ENCODE measurements at places on chromosomes 7 and 10.

- DNase-seq: no peak
Measured at GRCh38 chr10:113905756-113906155, 51.3 kb downstream of the NHLRC2 start.

- DNase-seq: no peak
Measured at GRCh38 chr10:3702056-3702546, 82.9 kb downstream of the KLF6 start.

DNA sequence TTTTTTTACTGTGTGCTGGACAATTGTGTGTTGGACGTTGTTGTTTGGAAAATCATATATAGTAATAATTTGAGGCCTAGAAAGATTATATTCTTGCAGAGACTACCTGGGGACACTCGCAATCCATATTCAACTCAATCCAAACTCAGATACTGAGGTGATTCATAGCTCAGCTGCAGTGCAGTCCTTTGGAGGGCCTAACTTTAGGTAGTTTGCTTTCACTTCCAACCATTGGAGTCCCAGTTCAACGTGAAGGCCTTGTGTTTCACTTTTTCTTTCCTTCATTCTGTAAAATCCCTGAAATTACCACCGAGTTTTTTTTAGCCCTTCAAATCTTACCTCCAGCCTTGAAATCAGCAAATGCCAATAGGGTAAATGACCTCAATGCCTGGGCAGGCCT lies 32.3 kb downstream of the ATRNL1 start:
- DNase-seq: no peak

DNA sequence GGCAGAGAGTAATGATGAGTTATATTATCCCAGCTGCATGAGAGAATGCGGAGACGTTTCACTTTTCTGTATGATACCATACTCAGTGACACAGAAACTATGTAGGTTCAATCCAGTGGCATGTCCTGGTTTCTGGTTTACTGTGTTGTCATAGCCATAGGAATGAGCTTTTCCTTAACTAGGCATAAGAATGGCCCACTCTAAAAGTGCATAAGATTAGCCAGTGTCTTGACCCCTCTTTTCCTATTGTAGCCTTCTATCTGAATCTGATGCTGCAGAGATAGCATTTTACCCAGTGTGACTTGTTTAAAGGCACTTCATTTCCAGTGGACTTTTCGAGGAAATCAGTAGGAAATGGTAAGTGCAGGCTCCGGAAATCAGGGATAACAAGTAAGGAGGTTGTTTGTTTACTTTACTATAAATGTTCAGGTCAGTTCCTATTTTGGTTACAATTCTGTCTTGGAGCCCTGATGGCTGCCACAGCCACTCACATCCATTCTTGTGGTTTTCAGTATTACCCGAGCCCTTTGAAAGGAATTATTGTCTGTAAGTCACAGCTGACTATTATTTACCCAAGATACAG lies 70.5 kb downstream of the SEMA3A start:
- no peak for DNase-seq

DNA sequence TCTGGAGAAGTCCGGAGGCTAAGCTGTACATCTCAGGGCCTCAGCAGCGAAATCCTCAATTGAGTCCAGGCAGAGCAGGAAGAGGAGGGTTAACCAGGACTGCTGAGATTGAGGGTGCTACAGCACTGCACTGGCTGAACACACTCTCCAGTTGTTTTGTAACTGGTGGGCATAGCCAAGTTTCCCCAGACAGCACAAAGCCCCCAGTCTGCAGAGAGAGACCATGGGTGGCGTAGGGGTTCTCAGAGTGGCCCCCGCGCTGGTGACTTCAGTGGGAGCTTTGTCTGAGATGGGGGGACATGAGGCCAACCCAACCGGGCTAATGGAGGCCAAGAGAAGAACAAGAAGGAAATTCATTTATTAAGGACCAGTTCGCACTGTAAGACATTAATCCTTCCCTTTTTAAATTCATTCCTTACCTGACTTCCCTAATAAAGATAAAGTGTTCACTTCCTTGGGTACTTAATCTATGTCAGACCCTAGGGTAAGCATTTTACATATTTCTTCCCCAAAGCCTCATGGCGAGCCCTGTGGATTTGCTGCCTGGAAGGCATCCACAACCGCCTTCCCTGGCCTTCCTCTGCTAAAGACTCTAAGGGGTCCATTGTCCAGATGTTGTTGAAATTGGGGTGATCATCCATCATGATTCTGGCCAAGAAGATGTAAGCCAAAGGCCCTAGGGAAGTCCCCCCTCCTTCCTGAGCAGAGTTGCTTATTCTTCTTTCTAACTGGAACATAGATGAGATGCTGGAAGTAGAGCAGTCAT lies 121.4 kb upstream of the CHST15 start:
- no peak for DNase-seq

GRCh38 chr10:120971671-120972070 lies 120.5 kb downstream of the WDR11 start:
- DNase-seq: no peak

DNA sequence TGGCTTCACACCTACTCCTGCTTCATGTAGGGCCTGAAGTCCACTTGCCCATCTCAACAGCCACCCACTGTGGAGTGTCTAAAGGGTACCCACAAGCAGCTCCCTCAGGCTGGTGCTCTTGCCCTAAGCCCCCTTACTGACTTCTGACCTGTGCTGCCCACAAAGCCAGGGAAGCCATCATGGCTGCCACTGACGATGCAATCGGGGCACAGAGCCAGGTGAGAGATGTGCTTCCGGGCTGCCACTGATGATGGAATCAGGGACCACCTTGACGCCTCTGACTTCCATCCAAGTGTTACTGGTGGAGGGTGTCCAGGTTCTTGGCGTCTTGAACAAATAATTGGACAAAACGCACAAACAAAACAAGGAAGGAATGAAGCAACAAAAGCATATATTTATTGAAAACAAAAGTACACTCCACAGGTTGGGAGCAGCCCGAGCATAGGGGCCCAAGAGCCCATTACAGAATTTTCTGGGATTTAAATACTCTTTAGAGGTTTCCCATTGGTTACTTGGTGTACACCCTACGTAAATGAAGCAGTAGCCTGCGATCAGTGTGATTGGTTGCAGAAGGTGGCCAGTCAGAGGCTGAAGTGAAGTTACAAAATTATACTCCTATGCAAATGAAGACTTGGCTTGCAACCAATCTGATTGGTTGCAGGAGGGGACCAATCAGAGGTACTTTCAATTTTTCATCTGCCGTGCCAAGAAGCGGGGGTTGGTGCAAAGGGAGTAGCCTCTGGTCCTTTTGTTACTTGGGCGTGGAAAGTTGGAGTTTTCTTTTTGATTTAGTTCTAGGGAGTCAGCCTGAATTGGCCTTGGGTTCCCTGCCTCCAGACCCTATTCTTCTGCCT lies 4.5 kb downstream of the CPA2 start:
- no peak for DNase-seq

DNA sequence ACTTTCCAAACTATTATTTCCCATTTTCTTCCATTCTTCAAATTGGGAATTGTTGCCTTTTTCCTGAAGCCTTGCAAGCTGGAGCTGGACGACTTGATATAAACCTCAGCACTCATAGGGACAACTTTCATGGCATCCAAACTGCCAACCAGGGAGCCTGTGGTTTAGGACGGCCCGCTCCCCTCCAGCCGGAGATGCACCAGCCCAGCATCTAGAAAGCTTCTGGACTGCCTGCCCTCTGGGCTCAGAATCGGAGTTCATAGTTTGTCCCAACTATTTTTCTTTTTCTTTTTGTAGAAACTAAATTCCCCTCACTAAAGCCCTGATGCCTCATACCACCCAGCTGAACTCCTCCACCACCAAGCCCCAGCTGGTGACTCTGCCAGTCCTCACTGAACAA lies 200.3 kb downstream of the DNAJB6 start:
- no peak for DNase-seq

GRCh38 chr10:110973400-110973799 lies 54.0 kb downstream of the SHOC2 start:
- DNase-seq: no peak

- DNase-seq: no peak
Measured at GRCh38 chr7:155543011-155543876, 3.1 kb downstream of the CNPY1 start.

DNA sequence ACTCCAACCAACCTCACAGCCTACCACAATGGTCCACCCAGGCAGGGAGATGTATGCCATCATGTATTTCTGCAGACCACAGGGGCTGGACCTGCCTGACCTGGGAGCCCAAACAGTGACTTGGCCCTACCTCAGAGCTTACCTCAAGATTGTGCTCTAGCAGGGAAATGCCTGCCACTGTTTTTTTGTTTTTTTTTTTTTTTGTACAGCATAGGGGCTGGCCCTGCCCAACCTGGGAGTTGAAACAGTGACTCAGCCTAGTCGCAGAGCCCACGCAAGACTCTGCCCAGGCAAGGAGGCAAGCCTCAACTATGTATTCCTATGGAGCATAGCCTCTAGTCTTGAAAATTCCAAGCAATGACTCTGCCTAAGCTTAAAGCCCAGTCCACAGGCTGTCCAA lies 39.3 kb upstream of the CDK6 start:
- DNase-seq: no peak

DNA sequence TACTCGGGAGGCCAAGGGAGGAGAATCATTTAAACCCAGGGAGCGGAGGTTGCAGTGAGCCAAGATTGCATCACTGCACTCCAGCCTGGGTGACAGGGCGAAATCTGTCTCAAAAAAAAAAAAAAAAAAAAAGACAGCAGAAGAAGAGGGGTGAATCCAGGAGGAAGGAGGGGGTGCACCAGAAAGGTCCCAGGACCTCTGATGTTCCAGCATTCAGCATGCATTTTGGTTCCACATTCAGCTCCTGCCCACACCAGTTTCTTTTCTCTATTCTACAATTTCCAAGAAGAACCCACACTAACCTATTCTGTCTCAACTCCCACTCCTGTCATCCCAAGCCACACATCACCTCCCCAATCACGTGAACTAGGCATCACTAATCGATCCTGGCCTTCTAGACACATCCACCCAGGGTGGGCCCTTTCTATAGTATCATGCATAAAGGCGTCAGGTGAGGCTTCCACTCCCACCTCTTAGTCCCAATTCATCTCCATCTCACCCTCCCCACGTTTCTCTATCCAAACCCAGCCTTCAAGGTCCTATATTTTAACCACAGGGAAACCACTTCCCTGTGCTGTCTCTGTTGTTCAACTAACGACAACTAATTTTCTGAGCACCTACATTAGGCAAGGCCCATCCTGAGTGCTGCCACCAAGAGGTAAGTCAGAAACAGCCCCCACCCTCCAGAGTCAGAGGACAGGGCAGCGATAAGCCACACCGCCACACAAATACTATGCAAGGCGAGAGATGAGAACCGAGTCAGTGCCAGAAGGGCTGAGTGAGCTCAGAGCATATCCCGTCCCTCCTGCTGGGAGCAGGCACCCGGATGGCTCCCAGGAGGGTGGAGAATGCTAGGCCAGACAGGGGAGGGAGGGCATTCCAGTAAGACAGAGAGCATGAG lies 2.2 kb downstream of the ANXA11 start:
- DNase-seq: peak; percentile 42

GRCh38 chr7:30557245-30557644 lies 37.4 kb upstream of the GARS1 start:
- DNase-seq: no peak

GRCh38 chr10:61918140-61918539 lies 16.6 kb downstream of the ARID5B start:
- no peak for DNase-seq
